ENCODE measurements at places on chromosomes 12 and 14. TPM values are rescaled to one million over a fixed set of nuclear protein-coding genes. Genes with fewer than 3 reads are reported as not detected.

CLEC1B gene
- polyA plus RNA-seq: not detected

OR5AU1 gene
- polyA plus RNA-seq: not detected

- DNase-seq: no peak
Observed at GRCh38 chr14:93343266-93343665, 3.7 kb upstream of the COX8C start.

DNA sequence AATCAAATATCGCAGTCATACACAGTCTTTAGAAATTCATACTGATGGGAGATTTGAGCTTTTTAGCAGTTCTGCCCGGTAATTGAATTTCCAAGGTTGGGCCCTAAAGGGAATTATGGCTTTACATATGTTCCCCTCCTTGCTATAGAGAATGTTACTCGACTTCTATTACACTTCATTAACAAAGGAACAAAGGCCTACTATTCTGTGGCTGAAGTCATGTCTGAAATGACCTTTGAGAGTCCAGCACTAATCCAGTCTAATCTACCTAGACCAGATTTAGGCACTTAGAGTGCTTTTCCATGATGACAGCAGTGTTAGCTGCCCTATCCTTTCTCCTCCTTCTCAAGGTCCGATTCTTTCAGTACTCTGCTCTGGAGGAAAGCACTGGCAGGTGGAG, 305.3 kb downstream of the MED13L start:
- DNase-seq: no peak

PUS1 gene
- 15.7 TPM for polyA plus RNA-seq

- no peak for DNase-seq
Observed at GRCh38 chr14:99604766-99605298, 825 bp upstream of the CCDC85C start.

Measured in BJ (cell line).